ENCODE measurements at places on chromosomes 7 and 10.

- no peak for DNase-seq
These were observed 229.9 kb downstream of the ADARB2 start for GRCh38 chr10:1507436-1507835.

GRCh38 chr7:47337531-47337930 is 244.4 kb downstream of the TNS3 start:
- DNase-seq, result no peak

- DNase-seq, result no peak
These were observed 123.4 kb upstream of the PDLIM1 start for GRCh38 chr10:95414016-95414830.

DNA sequence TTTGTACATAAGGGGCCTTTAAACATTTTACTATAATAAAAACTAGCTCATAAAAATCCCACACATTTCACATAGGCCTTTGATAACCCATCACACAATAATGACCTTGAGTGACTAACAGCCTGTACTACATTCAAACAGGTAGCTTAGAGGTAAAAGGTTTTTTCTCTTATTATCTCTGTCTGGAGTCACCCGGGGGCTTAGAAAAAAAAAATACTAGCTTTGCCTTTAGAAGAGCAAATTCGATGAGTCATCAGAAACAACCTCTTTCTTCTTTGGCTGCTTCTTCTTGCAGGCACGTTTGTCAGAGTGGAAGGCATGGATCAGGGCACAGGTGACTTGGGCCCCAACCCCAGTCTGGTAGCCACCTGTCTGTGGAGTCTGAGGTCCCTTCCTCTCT is 43.4 kb upstream of the ADO start:
- no peak for DNase-seq

DNA sequence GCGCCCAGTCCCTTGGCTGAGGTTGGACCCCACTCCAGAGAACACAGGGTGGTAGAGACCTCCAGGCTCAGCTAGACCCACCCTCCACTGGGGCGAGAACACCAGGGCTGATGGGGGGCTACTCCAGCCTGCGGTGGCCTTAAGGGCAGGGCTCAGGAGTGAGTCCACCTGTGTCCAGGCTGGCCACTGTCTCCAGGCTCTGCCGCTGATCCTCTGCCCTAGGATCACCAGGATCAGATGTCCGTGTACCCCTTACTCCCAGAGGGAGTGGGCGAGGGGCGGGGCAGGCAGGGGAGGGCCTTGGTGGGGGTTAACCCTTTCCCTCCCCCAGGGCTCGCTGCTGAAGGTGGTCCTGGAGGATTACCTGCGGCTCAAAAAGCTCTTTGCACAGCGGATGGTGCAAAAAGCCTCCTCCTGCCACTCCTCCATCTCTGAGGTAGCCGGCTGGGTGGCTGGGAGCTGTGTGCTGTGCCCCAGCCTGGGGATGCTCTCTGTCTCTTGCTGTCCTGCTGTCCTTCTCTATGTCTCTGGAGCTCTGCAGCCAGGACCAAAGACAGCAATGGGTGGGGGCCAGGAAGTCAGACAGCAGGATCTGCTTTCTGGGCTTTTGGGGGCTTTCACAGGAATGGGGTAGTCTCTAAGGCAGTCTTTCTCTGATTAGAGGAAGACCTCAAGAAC is 38.0 kb downstream of the PSAP start:
- DNase-seq, result no peak

DNA sequence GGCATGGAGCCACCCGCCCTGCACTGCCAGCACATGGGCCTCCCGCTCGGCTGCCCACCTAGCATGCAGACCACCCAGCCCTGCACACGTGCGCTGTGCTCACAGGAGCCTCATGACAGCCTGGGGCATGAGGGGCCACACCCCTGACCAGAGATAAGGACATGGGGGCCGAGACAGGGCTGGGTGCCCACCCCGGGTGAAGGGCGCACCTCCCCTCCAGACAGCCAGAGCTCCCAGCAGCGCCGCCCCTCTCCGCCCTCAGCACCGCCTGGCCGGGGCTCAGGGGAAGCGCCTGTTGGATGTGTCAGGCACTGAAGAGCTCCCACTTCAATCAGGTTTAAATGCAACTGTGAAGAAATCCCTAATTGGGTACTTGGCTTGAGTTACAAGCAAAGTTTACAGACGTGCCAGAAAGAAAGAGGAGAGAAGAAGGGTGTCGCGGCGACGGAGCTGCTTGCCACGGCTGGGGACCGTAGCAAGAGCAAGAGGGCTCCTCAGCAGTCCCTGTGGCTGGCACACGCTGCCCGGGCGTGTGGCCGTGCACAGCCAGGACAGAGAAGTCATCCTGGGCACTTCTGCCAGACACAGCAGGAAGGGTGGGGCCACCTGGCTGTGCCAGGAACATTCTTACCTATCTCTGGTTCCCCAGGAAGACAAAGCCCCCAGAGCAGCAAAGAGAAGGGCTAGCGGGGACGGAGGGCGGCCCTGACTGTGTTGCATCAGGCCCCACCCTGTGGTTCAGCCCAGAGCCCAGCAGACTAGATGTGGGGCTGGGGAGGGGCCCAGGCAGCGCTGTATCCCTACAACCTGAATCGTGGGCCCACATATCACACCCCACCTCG is 247.4 kb downstream of the ELFN1 start:
- no peak for DNase-seq

GRCh38 chr10:8159341-8160165 is 105.1 kb downstream of the GATA3 start:
- DNase-seq, result no peak

DNA sequence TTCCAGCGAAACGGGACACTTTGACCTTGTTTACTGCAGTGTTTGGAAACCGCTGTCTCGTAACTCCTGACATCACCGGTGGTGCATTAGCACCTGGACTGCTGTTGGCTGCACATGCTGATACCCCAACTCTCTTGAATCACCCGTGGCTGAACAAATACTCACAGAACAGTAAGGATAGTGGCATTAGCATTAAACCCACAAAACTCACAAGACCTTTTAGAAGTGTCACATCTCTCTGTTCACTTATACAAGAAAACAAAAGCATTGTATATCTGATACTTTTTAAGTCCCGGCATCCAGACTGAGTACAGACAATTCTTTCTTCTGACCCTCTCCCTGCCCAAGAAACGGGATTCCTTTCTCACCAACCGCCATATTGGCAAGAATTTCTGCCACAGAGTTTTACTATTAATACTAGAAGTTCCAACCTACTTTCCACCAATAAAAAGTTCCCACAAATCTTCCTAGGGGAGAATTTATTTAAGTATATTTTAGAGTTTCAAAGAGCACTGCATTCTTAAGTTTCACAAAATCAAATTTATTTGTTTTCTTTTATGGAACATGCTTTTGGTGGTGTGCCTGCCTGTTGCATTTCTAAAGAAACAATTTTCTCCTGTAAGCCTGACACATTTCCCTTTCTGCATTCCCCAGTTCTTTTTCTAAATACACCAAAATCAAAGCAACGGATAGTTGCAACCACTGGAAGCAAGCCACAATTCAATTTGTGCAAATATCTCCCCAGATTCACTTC is 208.4 kb upstream of the KLF14 start:
- DNase-seq, result no peak

GRCh38 chr10:114387784-114388183 is 16.5 kb downstream of the AFAP1L2 start:
- DNase-seq, result no peak

GRCh38 chr7:157715071-157715937 is 378.5 kb downstream of the DNAJB6 start:
- DNase-seq, result no peak

GRCh38 chr7:25812086-25812850 is 339.7 kb upstream of the NFE2L3 start:
- DNase-seq, result no peak

DNA sequence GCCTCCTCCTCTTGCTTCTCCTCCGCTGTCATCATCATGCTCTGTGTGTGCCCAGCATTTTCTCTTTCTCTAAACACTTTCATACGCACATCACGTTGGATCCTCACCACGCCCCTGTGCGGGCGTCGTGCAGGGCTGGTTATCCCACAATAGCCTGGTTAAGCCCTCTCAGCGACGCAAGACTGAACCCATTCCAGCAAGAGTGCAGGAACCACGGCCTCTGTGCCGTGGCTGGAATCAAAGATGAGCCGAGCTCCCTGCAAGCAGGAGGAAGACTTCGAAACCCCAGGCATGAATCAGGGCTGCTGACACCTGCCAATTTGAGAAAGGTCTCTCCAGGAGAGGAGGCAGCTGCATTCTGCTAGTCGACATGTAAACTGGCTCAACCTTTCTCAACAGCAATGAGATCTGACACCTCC is 74.8 kb upstream of the FOXK1 start:
- no peak for DNase-seq

- no peak for DNase-seq
These were observed 30.5 kb downstream of the ABCB1 start for GRCh38 chr7:87570178-87570577.

DNA sequence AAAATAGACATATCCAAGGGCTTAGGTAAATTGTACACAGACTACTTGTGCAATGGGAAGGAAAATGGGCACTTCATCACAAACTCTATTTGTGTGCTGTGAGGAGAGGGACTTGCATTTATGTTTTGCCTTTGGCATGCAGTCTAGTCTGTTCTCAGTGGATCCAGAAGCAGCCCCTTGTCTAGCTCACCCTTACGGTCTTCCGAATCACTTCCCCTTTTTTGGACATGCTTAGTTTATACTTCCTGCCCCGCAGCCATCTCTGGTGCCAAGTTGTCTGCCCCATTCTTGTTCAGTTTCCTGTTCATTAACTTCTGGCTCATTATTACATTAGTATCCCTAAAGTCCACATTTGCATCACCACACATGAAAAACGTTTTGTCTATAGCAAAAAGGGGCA is 161.6 kb downstream of the NRCAM start:
- DNase-seq, result no peak

GRCh38 chr7:151437866-151438516 is 1.9 kb downstream of the CRYGN start:
- DNase-seq, result no peak

GRCh38 chr7:101832685-101833375 is 15.4 kb downstream of the CUX1 start:
- no peak for DNase-seq

DNA sequence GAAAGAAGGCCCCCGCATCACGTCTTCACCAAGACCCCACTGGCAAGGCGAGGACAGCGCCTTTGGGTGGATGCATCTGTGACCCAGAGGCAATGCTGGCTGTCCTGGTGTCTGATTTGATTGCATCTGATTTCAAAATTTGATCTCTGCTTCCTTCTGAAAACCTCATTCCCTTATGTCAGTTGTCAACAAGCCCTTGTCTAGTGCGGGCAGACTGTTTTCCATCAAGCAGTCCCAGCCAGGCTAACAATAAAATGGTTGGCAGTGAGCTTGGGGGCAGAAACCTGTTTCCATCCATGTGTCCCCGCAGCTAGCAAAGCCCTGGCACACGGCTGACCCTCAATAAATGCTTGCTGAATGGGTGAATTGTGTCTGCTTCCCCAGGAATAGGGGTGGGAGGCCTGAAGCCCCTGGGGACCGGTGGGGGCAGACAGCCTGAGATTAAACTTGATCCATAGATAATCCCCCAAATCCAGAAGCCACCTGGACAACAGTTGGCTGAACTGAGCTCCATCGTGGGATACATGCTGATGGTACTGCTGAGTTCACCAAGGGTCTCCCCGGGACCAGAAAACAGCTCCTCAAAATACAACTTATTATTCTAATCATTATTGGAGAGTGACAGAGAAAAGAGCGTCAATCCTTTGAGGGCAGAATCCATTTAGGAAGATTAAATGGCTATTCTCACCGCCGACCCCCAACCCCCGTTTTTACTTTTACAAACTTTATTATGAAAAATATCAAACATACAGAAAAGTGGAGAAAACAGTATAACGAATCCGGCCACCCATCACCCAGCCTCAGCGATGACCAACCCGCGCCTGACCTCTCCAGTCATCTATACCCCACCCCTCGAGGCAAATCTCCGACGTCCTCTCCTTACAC is 912 bp upstream of the DUSP5 start:
- DNase-seq, result no peak

DNA sequence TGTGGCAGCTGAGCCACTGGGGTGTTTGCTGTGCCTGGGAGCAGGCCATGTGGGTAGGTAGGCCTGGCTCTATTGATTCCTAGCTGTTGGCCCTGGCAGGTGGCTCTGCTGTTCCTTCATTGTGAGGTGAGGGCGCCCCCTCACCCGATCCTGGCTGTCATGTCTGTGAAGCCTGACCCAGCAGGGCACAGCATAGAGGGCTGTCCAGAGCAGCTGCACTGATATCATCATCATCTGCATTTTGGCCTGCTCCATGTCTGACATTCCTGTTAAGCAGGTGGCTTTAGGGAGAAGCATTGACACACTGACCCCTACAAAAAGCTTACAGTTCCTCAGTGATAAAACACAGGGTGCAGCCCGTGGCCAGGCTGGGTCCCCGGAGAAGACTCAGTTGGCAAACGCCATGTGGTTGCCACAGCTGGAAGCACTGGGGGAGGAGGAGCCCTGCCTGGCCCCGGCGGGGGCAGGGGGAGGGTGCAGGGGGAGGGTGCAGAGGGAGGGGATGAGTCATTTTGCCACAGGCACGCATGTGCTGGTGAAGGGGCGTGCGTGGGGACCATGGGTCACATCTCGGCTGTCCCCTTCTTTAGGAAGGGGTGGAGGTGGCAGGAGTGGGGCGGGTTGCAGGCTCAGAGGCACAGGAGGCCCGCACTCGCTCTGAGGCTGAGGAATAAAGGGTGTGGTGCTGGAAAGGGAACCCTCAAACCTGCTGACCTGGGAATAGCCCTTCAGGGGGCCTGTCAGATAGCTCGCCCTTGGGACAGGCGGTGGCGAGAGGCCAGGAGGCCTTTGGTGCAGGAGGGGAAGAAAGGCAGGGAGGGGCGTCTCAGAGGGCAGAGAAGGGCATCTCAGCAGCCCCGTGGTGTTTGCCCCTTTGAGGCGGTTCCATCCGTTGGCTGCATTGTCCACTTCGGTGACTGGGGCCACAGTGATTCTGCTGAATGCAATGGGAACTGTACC is 31.6 kb downstream of the IKZF1 start:
- no peak for DNase-seq

GRCh38 chr7:28706584-28706983 is 251.5 kb downstream of the TRIL start:
- DNase-seq, result no peak

GRCh38 chr7:49878627-49879026 is 105.2 kb downstream of the VWC2 start:
- DNase-seq, result no peak

DNA sequence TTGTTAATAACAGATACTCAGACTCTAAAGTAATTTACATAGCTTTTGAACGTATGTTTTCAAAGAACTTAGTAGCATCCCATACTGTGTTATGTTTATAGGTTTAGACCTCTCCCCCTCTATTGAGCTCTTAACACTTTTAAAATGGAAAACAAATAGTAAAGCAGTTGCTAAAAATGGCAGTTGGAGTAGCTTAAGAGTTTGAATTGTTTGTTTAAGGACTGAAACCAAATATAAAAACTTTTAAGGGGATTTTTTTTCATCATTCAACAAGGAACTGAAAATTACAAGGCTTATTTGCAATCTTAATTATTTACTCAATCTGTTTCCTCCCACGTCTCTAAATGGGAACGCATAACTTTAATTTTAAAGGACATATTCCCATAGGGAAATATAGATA is 1.6 kb upstream of the SPAG6 start:
- no peak for DNase-seq

Data from esophagus squamous epithelium (tissue), 5 donors.